Hematopoietic multipotent progenitor cell treated with erythropoietin and hydrocortisone succinate and interleukin-3 and kit ligand, for 17 days (in vitro differentiated cells): ENCODE measurements at places on chromosomes 1 and 21.

GRCh38 chr1:46637444-46638083 lies 21.0 kb upstream of the MOB3C start:
- no peak for DNase-seq

- no peak for DNase-seq
Measured at GRCh38 chr1:174097426-174097825, 61.9 kb upstream of the RABGAP1L start.

DNA sequence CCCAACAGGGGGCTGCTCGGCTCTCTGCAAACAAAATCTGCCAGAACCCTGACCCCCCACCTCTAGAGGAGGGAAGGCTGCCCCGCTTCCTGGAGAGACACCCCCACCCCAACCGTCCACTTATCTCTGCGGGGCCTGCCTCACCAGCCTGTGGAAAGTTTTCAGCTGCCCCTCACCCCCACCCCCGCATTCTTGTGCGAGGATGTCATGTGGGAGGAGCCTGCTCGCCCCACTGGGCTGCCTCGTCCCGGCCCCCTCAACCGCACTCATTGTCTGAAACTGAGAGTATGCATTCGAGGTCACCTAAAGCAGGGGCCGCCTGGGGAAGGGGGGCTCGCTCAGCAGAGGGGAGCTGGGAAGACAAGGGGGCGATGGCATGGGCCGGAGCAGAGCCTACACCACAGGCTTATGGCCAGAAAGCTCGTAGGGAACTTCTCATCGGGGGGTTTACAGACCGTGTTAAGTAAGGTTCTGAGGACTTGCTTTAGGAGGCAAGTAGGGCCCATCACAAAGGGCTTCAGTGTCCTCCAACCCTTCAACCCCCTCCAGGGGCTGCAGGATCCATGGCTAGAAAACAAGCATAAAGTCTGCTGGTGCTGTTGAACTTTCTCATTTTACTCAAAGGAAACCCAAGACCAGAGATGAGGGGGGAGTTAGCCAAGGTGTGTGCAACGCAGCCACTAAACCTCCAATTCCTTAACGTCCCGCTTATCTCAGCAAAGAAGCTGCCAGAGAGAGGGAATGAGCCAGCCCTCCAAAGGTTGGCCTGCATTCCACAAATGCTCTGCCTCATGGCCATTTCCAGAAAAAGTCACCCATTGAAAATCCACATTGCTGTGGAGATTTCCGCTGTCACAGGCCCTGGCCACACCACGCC lies 9.4 kb downstream of the EPHA2 start:
- no peak for DNase-seq

- DNase-seq = no peak
Measured at GRCh38 chr1:89898695-89899470, 78.1 kb downstream of the LRRC8D start.

- no peak for DNase-seq
Measured at GRCh38 chr1:22143065-22144033, at the start of gene WNT4. Gene WNT4 (minus strand): TSS chr1:22143097. CDS start chr1:22142922, 175 bp downstream.

DNA sequence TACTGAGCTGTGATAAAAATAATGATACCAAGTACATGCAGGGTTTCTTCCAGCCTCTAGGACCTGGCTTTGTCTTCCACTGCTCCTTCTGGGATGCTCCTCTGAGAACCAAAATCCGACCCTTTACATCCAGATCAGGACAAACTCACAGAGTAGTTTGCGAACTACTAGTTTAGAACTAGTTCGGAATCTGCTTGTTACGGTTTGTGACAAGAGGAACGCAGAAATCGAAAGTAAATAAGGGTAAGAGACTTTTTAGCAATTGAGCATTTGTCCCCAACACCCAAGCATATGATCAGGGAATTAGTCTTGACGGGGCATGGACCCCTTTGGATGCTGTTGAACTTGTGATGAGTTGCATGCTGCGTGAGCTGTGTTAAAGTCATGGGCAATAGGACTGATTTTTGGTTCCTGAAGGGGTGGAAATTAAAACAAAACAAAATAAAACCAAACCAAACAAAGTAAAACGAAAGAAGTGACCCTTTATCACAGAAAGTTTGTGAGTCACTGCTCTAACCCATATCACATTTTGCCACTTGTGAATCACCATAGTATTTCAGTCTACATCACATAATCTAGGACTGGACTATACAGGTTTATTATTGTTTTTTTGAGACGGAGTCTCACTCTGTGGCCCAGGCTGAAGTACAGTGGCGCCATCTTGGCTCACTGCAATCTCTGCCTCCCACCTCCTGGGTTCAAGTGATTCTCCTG lies 35.7 kb upstream of the ERRFI1 start:
- DNase-seq = no peak

GRCh38 chr1:83807231-83807630 lies 191.7 kb downstream of the TTLL7 start:
- no peak for DNase-seq

DNA sequence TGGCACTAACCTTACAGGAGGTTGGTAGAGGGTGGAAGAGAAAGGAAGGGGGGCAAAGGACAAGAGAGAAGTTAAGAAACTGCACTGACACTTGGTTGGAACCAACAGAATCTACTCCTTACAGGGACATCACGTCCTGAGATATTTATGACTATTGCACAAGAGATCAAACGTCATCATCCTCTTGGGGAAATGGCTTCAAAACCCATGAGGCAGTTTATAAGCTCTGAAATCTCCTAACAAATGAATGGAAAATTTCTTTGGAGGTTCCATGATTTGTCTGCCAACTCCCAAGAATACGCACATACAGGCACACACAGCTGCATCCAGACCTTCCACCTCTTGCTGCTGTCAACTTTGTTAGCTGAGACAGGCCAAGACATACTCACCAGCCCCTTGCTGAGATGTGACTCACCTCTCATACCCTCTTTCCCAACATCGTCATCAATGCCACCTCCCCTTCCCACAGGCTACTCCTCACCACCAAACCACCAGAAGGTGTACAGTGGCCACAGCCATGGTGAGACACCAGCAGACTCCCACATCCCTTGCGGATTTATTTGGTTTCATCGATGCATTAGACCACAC lies 135.5 kb downstream of the SETD4 start:
- DNase-seq = no peak

DNA sequence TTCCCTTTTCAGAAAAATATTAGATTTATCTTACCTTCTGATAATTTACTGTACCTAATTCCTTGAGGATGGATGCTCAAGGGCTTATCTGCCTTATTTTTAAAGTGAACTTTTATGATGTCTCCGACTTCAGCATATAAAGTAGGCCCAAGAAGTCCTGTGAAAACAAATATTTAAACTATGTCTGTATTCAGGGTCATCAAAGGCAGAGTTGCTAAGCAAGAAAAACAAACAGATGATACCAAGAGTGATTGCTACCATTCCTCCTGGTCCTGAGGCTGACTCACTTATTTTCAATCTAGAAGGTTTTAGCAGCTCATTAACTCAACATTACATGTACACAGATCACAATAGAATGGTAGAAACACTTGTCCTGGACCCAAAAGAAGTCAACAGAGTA lies 14.1 kb downstream of the F5 start:
- no peak for DNase-seq

- no peak for DNase-seq
Measured at GRCh38 chr1:214445831-214446614, 105.4 kb downstream of the PTPN14 start.

DNA sequence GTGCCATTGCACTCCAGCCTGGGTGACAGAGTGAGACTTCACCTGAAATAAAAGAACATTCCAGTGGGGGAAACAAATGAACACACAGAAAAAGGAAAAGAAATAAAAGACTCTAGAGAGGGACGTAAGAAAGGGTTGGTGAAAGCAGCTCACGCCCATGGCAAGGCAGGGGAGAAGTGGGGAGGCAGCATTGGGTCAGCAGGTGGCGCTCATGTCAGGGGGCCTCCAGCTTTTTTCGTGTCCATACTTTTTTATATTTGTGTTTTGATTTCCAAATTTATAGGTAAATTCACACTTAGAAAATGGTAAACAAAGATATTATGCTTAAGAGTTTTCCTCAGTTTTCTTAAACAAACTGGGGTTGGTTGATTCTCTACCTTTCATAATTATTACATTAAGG lies 45.5 kb downstream of the VPS13D start:
- DNase-seq = no peak
